GM23338 (cell line): ENCODE measurements at places on chromosomes 5 and 9. TPM values are rescaled to one million over a fixed set of nuclear protein-coding genes. Genes with fewer than 3 reads are reported as not detected.

DNA sequence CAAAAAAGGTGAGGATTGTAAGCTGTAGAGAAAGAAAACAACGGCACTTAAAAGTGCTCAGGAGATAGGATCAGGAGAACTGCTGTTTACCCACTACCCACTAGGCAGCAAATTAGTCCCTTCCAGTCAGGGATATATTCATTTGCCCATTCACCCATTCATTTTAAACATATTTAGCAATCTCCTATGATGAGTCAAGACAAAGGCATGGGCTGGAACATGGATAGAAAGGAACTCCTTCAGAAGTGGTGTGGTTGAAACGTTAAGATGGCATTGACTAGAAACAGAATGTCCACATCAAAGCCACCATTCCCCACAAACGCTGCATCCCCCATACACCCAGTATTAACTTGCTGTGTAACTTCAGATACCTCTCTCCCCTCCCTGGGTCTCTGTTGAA lies 225.7 kb downstream of the ASTN2 start:
- DNase-seq = no peak

- DNase-seq = peak; percentile 98
Measured at GRCh38 chr5:72107131-72107900, at the start of gene MAP1B. TSS of gene MAP1B (plus strand) at chr5:72107475. CDS start at chr5:72107532, 57 bp downstream.

Gene MARCOL
- not detected in 2 replicates for total RNA-seq

- no peak for DNase-seq
Measured at GRCh38 chr5:154412316-154412715, 33.5 kb upstream of the SAP30L start.

- peak; percentile 46 for DNase-seq
Measured at GRCh38 chr5:38257308-38258041, 884 bp upstream of the EGFLAM start.

Gene PLEKHG4B
- total RNA-seq = 43.7 and 54.8 TPM in 2 replicates

DNA sequence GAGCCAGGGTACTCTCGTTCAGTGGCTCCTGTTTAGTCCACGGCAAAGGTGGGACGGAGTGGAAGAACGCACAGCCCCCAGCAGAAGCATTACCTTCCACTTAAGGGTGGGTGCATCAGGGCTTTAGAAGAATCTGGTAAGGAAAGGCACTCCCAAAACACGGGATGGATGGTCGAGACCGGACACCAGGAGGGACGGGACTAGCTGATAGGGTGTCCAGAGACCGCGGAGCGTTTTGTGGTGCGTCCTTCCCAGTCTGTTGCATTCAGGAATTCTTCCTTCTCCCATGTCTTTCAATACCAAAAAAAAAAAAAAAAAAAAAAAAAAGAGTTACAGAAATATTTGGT lies 545 bp upstream of the CTSV start:
- DNase-seq = peak; percentile 84

- no peak for DNase-seq
Measured at GRCh38 chr5:132421462-132421861, 52.0 kb downstream of the SLC22A5 start.

DNA sequence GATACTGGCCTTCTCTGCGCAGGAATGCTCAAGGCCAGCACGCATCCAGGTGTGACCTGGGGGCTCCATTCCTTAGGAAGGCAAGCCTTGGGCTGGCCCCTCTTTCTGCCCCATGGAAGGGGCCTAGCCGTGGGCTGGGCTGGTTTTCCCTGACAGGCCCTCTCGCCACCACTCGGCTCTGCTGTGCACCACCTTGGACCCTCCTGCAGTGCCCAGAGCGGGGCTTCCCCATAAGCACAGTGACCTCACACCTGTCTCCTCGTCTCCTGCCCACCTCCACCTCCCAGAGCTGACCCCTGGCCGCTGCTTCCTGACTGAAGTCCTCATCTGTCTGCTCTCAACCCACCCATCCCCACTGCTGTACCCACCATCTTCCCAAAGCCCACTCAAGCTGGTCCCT lies 21.1 kb downstream of the UNC5A start:
- no peak for DNase-seq

DNA sequence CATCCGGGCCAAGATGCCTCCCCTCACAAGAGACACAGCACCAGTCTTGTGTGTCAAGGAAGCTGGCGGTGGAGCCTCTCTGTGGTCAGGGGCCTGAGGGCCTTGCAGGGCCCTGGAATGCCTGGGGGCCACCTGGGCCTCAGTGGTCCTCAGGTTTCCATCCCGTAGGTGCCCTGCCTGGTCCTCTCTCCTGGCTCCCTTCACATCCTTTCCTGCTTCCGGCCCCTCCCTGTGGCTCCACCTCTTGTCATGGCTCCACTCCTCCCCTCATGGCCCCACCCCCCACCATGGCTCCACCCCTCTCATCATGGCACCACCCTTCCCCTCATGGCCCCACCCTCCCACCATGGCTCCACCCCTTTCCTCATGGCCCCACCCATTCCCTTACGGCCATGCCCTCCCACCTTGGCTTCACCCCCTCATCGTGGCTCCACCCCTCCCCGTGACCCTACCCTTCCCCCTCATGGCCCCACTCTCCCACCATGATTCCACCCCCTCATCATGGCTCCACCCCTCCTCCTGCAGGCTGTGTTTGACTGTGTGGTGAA lies 175.8 kb downstream of the CACNA1B start:
- peak; percentile 66 for DNase-seq

Gene SVEP1
- total RNA-seq = 0.50 and 0.63 TPM in 2 replicates

- DNase-seq = peak; percentile 54
Measured at GRCh38 chr9:121672213-121672612, 20.8 kb downstream of the DAB2IP start.

GRCh38 chr9:123867034-123867433 lies 62.9 kb downstream of the DENND1A start:
- DNase-seq = no peak

DNA sequence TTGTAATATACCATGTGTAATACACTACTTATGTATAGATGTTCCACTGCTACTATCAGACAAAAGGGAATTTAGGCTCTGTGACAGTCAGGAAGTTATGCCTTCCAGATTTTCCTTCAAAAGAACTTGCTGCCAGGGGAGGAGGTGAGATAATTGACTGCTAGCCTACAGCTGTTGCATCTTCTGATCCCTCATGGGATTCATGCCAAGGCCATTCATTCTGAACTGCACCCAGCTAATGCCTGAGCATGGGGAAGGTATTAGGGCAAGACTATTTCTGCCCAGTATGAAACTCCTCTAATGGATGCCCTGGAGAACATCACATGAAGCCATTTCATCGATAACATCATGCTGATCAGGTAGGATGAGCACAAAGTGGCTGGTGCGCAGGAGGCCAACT lies 746.5 kb upstream of the ZNF608 start:
- DNase-seq = no peak

Gene ADAMTS2
- 6.4 and 8.1 TPM in 2 replicates for total RNA-seq

DNA sequence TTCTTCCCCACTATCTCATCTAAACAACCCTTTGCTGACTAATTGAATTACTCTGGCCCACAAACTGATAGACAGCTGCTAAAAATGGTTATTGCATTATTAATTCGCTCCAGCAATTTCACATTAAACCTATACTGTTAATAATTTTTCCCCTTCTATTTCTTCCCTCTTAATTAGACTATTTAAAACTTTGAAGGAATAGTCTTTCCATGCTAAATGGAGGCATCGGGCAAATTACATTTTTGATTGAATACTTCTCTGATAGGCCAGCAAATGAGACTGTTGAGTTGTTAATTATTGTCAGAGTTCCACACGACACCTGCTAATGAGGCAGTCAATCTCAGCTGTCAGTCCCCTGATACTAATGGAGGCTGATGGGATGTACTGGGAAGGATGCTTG lies 242.5 kb downstream of the TRIM32 start:
- DNase-seq = no peak

DNA sequence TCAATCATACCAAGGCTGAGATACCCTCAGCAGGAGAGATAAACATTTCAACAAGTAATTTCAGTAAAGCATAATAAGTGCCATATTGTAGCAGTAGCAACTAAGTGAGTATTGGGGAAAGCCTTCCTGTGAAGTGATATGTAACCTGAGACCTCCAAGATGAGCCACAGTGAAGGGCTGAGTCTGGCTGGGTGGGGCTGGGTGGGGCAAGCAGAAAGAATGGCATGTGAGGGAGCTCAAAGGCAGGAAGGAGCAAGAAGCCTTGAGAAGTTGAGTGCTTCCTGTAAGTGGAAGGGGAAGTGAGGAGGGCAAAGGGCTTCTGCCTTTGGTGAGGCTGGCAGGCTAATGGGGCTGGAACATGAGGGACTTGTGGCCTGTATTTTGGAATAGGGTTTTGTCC lies 19.7 kb upstream of the ASTN2 start:
- peak; percentile 75 for DNase-seq

- DNase-seq = no peak
Measured at GRCh38 chr5:156691572-156691971, 158.5 kb upstream of the PPP1R2B start.
